ENCODE measurements at places on chromosomes 3 and 15.

- no peak for DNase-seq
Observed at GRCh38 chr15:74193905-74194304, 8.7 kb downstream of the STRA6 start.

DNA sequence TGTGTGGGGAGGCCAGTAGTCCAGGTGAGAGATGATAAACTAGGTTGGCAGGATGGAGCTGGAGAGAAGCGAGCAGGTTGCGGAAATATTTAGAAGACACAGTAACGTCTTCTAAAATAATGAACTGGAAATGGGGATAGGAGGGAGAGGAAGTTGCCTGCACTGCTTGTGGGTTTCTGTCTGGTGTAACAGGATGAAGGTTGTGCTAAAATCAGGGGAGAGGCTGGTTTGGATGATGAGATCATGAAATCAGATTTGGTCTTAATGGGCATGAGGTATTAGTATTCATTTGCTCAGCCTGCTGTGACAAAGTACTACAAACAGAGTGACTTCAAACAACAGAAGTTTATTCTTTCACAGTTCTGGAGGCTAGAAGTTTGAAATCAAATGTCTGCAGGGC is 32.1 kb upstream of the TNFAIP8L3 start:
- DNase-seq: no peak

DNA sequence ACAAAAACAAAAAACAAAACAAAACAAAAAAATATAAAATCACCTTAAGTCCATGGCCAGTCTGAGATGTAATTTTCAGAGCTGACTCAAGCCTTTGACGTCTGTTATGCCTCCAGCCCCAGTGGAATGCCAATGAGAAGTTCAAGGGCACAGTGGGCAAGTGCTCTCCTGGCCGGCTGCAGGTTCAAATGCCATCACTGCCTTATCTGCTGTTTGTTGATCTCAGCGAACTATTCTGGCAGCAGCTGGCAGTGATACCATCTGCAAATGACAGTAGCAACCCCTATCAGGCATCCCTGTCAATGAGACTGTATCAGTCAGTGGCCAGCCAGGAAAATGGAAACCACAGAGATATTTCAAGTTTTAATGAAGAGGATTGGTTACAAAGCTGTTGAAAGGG is 10.8 kb upstream of the PDE8A start:
- no peak for DNase-seq

GRCh38 chr3:39712413-39713048 is 96.9 kb upstream of the MYRIP start:
- DNase-seq: no peak

DNA sequence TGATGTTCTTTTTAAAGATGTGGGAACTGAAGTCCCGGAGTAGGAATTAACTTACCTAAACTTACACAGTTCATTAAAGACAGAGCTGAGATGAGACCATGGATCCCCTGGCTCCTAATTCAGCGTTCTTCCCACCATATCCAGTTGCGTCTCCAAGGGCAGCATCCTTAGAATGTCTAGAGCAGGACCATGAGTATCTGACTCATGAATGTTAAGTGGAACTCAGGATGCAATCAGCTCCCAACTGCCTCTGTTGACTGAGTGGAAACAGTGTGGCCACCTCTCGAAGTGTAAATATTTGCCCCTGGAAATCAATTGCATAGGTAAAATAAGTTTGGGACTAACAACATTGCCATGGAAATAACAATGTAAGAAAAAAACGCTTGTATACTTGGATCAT is 2.5 kb downstream of the SNTN start:
- DNase-seq: no peak

DNA sequence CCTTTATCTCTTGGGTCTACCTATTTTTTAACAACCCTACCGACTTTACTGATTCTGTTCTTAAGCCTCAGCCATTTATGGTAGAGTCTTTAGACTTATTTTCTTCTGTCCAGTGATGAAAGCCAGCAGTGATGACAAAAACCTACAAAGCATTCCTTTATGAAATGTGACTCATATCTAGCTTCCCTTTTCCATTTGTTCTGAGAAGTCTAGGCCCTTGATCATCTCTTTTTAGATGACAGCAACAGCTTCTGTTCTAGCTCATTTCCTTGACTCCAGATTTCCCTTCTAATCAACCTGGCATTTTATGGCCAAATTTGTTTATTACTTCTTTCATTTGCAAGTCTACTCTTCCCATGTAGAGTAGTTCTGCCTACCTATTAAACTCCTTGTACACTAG is 36.1 kb downstream of the CFAP44 start:
- no peak for DNase-seq

DNA sequence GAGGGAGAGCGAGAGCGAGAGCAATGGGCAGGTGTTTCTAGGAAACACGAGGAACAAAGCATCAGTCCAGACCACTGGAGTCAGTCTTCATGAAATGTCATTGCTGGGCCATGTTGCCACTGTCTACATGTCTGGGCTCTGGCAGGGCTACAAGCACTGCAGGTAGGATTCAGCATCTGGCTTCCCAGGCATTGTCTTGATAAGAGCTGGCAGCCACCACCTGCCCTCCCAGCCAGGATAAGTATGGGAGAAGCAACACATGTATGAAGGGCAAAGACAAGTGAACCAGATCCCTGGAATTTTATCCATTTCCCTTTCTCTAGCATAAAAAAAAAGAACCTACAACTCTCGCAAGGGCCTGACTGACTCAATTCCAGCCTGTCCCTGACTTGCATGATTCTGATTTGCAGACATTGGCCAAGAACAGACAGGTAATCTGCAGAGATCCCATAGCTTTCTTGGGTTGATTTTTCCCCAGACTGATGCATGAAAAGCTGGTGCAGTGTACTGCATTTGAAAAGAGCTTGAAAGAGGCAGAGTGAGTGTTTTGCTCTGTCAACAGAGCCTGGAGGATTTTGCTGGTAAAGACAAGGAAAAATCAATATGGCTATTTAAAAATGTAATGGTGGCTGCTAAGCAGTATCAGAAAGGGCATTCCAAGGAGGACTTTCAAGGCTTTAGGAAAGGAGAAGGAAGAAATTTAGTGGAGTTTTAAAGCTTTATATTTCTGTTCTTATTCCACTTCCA is 157.2 kb upstream of the MYRIP start:
- no peak for DNase-seq

GRCh38 chr15:87312221-87312620 is 944.3 kb downstream of the NTRK3 start:
- DNase-seq: no peak

DNA sequence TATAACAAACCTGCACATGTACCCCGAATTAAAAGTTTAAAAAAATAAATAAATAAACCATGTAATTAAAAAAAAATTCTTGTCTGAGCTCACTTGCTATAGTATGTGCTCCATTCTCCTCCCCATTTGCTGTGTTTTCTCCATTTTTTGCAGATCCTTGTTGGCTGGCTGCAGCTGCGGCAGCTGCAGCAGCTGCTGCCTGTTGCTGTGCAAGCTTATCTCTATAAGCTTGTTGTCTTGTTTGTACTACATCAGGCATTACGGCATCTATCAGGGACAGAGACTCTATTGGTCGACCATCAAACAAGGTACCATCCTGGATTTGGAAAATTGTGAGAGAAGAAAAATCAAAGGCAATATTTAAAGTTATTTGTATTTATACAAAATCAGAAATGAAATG is 145.9 kb downstream of the TBL1XR1 start:
- DNase-seq: peak; percentile 3

GRCh38 chr3:140501061-140501769 is 176.6 kb upstream of the TRIM42 start:
- DNase-seq: no peak

DNA sequence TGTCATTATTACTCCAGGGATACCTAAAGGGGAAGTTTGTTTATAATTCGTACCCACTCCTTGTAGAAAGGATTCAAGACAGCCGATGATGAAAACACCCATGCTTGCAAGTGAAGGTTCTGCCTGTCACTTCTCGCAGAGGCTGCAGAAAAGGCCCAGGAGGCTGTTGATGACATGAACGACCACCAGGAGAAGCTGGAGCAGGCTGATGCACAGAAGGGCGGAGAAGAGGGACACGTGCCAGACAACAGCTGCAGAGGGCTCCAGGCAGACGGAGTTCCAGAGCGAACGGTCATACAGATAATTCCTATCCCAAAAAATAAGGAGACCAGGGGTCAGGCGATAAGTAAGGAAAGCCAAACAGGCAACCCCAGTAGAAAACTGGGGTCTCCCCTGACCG is 5.7 kb upstream of the DYNLT2B start:
- no peak for DNase-seq

DNA sequence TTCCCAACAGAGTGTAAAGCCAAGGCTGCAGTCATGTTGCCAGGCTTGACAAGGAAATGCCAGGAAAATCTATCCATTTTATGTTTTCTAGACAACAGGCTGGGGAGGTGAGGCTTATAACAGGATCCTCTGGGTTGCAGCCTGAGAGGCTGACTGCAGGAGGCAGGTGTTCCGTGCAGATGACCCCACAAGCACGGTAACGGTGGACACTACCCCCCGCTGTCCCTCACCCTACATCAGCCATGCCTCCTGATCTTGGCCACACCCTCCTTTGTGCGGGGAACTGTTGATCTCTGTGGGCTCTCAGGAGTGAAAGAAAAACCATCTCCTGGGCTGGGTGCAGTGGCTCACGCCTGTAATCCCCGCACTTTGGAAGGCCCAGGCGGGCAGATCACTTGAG is 68.0 kb upstream of the ADPGK start:
- DNase-seq: no peak

GRCh38 chr3:114356525-114356924 is 62.7 kb downstream of the TIGIT start:
- DNase-seq: no peak

GRCh38 chr15:41020829-41021228 is 67.6 kb downstream of the CHAC1 start:
- no peak for DNase-seq

DNA sequence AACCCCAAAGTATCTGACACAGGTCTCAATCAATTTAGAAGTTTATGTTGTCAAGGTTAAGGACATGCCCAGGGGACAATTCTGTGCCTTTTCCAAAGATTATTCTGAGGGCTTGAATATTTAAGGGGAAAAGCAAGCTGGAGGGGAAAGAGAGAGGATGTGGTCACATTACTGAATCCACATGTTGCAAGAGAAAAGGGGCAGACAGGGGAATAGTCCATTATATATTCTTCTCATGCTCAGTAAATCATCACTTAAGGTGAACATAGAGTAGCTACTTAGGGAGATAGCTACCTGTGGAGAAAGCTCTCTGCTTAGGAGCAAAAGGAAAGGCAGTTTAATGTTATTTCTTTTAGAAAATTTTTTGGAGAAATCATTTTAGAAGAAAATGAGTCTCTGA is 751.6 kb downstream of the SI start:
- no peak for DNase-seq

DNA sequence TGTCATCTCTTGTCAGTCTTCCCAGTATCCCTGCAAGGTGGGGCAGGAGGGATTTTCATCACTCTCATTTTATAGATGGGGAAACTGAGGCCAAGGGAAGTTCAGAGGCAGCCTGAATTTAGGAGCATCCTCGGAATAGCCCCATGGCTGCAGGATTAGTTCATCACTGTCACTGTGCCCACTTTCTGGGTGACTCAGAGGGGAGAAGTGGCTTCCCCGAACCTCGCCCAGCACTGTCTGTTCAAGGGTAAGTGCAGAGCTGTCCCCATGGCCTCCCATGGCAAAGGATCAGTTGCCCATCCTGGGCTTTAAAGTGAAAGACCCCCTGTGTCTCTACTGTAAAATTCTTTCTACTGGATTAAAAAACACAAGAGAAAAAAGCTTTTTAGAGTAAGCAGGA is 60.0 kb upstream of the SEC13 start:
- no peak for DNase-seq

- no peak for DNase-seq
Observed at GRCh38 chr15:65623103-65623502, 1.4 kb downstream of the SLC24A1 start.

GRCh38 chr15:77862651-77863104 is 214.8 kb downstream of the TBC1D2B start:
- DNase-seq: no peak

DNA sequence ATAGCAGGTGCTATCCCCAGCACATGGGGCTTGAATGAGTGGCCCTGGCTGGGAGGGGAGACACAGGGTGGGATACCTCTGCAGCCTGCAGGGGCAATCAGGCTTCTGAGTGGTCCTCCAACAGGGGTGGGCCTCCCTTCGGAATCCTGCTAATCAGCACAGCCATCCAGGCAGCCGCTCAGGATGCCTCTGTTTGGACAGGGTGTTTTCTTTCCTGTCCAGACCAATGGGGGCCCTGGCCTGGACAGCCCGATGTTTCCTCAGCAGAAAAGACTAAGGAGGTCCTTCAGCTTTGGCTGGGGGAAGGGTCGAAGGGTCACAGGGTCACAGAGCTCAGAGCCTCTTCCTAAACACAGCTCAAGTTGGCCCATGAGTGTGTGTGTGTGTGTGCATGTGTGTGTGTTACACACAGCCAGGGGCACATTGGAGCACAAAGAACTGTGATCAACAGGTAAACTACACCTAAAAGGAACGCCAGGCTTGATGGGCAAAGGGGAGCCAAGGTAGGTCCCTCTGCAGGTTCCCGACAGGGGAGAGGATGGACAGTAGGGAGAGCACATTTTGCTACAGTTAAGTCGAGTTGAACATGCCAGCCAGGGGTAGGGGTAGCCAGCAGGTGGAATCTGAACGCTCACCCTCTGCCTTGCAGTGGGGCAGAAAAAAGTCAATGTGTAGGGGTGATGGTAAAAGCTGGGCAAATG is 1.1 kb upstream of the HAPLN3 start:
- DNase-seq: no peak

DNA sequence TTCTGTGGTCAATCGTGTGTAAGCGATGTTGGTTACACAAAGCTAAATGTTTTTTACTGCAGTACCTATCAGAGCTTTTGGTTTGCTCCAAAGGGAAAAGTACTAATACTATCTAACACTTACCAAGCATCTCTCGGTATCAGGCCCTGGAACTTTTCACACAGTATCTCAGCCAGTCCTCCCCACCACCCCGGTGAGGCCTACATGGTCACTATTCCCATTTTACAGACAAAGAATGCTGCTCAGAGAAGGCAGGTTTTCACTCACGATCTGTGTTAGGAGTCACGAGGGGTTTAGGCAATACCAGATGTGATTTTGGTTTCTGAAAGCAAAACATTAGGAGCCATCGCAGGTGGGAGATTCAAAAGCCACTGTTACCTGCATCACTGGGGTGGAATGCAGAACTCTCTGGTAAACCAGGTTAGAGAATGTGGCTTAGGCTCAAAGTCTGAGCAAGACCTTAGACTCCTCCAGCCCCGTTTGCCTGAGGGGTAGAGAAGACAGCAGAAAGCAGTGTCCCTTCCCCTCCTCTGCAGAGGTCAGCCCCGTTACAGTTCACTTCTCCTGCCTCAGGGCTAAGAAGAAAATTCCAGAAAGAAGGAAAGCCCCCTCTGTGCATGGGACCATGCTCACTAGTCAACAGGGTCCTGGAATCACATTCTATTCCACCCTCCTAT is 57.2 kb downstream of the XXYLT1 start:
- DNase-seq: no peak

DNA sequence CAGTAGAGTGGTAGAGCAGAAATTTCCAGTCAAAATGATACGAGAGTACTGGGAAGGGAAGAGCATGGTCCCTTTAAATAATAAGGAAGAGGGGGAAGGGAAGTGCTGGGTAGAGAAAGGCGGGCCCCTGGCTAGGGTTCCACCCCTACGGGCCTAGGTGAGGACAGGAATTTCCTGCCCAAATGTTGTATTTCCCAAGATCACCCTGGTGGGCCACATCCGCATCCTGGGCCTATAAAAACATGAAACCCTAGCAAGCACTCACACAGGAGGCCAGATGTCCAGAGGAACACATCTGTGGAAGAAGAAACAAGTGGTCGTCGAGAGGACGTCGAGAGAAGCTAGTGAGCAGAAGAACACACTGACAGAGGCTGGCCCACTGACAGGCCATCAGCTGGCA is 661.2 kb downstream of the SQOR start:
- DNase-seq: no peak

GRCh38 chr3:50358355-50358910 is 888 bp downstream of the TMEM115 start:
- DNase-seq: no peak
